Omental fat pad (tissue), 4 donors: ENCODE measurements at places on chromosomes 7 and 10.
A peak's percentile ranks its signal among the peaks of the same experiment; 100 is the strongest.

GRCh38 chr7:112081778-112082177, 124.4 kb downstream of the DOCK4 start:
- DNase-seq, result no peak

GRCh38 chr10:4865945-4866661, 40.1 kb downstream of the AKR1E2 start:
- no peak for DNase-seq

DNA sequence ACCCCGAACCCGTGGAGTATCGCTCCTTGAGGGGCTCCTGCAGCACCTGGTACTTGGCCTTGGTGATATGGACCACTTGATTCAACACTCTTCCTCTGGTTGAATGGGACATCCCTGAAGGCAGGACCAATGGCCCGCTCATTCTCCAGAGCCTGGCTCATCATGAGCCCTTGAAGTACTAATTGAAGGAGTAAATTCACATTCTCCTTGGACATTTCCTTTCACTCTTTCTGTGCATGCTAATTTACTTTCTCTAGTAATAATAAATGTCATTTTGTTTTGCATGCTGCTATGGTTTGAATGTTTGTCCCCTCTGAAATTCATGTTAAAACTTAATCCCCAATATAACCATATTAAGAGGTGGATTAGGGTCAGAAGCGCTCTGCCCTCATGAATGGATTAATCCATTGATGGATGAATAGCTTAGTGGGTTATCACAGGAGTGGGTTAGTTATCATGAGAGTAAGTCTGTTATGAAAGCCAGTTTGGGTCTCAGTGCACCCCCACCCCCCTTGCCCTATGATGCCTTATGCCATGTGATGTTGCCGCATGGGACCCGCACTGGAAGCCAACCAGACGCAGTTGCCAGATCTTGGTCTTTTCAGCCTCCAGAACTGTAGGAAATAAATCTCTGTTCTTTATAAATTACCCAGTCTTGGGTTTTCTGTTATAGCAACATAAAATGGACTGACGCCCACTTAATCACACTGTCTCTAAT, 23.8 kb downstream of the FGFBP3 start:
- DNase-seq, result no peak

GRCh38 chr7:117127585-117128168, 174.4 kb downstream of the ST7 start:
- DNase-seq, result peak; percentile 29

DNA sequence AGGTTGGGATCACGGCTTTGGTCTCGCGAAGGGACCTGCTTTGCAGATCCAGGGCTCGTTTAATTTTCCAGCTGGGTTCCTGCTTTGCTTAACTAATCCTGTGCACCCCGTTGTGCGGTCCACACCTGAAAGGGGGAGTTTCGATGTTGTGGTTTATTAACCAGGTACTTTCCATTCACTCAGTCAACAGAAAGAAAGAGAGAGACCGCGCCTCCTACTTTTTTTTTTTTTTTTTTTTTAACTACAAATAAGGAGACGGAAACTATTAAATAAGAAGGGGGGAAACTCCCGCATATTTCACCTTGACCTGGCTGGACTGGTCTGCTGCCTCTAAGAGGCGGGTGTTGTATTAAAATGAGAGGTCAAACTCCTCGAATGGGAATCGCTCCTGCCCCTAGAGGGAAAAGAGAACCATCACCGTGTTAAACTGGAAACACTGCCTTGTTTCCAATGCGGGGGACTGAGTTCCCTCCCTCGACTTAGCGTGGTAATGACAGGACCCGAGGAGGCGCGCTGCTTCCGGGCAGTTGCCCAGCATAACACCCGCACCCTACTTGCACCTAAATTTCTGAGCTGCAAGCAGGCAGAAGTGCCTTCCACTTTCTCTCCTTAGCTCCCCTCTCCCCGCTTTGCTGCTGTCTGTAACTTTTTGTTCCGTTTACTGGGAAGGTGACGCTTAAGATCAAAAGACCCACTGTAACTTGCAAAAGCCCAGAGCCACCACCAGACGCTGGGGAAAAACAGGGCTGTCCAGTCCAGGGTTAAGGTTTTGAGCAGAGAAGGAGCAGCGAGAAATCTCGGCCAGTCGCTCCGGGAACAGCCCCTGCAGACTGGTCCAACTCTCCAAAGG, 1.1 kb upstream of the ITGB8 start:
- DNase-seq, result peak; percentile 31
